GM23248 (cell line): ENCODE measurements at places on chromosomes 1 and 21. TPM values are rescaled to one million over a fixed set of nuclear protein-coding genes. Genes with fewer than 3 reads are reported as not detected.

- no peaks in the 10 kb centered on the region for H3K27me3 ChIP-seq
- H3K4me3 ChIP-seq = no peak overlapping the region
- no peaks in the 10 kb centered on the region for H3K4me1 ChIP-seq
- DNase-seq = no peak
- H3K36me3 ChIP-seq = no peaks in the 10 kb centered on the region
- H3K27ac ChIP-seq = no peak overlapping the region
Observed at GRCh38 chr1:54695221-54695620, 20.4 kb upstream of the TTC4 start.

The PCNX2 gene
- 9.5 and 13.7 TPM in 2 replicates for total RNA-seq

- H3K27ac ChIP-seq = no peak overlapping the region
- H3K4me3 ChIP-seq = peak overlapping the region; percentile 56; the same call in 1 of the 2 replicates
- peak; percentile 89 for DNase-seq
- H3K27me3 ChIP-seq = no peaks in the 10 kb centered on the region
- no peaks in the 10 kb centered on the region for H3K36me3 ChIP-seq
- no peaks in the 10 kb centered on the region for H3K4me1 ChIP-seq
Observed at GRCh38 chr1:1122078-1122811, 6.4 kb upstream of the C1orf159 start.

- peak; percentile 24 for DNase-seq
- H3K4me1 ChIP-seq = no peaks in the 10 kb centered on the region
- no peak overlapping the region for H3K27ac ChIP-seq
- peaks cover 61% of the 10 kb centered on the region for H3K27me3 ChIP-seq
Observed at GRCh38 chr1:3139871-3140361, 70.9 kb downstream of the PRDM16 start.

GRCh38 chr1:96741335-96741734 is 19.8 kb downstream of the PTBP2 start:
- H3K36me3 ChIP-seq = peaks cover 19% of the 10 kb centered on the region
- no peaks in the 10 kb centered on the region for H3K27me3 ChIP-seq
- H3K4me3 ChIP-seq = no peak overlapping the region
- no peaks in the 10 kb centered on the region for H3K4me1 ChIP-seq
- DNase-seq = peak; percentile 10
- no peak overlapping the region for H3K27ac ChIP-seq

DNA sequence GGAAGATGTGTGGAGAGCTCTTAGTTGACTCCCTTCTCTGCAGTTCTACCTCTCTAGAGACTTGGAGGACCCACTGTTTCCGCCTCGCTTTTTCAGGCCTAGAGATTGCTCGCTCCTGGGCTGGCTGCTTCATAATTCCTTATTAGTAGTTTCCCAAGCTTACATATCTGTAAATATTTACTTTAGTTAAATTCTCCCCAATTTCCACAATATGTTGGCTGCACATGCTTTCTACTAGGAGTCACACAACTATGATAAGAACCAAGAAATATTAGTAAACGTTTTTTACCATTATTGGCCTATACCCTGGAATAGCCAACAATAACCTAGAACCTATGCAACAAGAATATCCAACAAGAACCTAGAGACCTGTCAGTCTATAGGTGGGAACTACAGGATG is 129.0 kb upstream of the RUNX1 start:
- H3K4me3 ChIP-seq = no peak overlapping the region
- H3K4me1 ChIP-seq = peaks cover 11% of the 10 kb centered on the region; the same call in 1 of the 2 replicates
- H3K27ac ChIP-seq = no peak overlapping the region
- H3K36me3 ChIP-seq = no peaks in the 10 kb centered on the region
- H3K27me3 ChIP-seq = no peaks in the 10 kb centered on the region

DNA sequence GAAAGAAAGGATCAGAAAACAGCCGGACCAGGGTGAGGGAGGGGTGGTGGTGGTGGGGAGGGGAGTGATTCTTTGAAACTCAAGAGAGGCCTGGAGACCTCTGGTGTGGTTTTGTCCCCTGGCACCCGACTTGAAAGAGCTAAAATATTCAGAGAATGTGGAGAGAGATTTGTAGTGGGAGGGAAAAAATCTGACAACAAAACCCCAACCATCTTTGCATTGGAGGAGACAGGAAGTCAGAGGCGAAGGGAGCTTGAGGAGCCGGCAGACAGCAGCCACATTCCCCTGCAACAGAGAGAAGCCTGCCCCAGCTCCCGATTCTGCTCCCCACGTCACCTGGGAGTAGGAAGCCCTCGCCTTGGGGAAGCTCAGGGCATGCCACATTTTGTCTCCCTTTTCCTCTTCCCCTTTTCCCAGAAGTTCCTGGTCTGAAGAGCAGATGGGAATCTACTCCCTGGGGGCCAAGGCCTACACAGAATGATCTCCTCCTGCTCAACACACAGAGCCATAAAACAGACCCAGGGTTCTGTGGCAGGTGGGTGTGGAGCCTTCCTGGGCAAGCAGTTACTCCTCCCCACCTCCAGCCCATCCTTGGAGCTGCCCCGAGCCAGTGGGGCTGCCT is 84.9 kb downstream of the ITPKB start:
- no peaks in the 10 kb centered on the region for H3K36me3 ChIP-seq
- no peaks in the 10 kb centered on the region for H3K27me3 ChIP-seq
- no peak overlapping the region for H3K4me3 ChIP-seq
- DNase-seq = peak; percentile 21
- H3K4me1 ChIP-seq = peaks cover 13% of the 10 kb centered on the region

The GBP4 gene
- not detected in 2 replicates for total RNA-seq
